ENCODE measurements at places on chromosomes 7 and 10.

GRCh38 chr7:26688936-26689506 is 175.4 kb downstream of the SKAP2 start:
- DNase-seq, result no peak

DNA sequence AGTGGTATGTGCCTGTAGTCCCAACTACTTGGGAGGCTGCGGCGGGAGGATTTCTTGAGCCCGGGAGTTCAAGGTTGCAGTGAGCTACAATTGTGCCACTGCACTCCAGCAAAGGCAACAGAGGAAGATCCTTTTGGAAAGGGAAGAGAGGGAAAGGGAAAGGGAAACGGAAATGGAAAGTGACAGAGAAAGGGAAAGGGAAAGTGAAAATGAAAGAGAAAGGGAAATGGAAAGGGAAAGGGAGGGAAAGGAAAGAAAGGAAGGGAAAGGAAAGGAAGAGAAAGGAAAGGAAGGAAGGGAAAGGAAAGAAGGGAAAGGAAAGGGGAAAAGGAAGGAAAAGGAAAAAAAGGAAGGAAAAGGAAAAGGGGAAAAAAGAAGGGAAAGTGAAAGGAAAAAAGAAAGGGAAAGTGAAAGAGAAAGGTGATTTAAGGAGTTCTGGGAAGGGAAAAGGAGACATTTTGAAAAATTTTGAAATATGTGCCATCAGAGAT is 2.3 kb upstream of the ZC3HAV1 start:
- no peak for DNase-seq

DNA sequence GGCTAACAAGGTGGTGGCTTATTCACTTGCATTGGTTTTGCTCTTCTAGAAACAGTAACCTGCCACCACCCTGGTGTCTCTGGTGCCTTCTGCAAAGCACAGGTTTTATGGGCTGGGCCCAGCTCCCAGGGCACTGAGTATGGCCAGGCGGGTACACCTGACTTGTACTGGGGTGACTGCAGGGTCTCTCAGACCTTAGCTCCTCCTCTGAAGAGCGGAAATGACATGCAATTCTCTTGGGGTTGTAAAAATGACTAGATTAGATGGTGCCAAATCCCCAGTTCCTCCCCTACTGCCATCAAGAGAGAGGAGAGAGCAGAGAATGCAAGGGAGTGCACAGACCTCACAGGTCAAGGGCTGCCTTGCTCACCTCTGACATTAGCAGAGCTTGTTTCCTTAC is 14.7 kb downstream of the ESYT2 start:
- DNase-seq, result peak; percentile 26

DNA sequence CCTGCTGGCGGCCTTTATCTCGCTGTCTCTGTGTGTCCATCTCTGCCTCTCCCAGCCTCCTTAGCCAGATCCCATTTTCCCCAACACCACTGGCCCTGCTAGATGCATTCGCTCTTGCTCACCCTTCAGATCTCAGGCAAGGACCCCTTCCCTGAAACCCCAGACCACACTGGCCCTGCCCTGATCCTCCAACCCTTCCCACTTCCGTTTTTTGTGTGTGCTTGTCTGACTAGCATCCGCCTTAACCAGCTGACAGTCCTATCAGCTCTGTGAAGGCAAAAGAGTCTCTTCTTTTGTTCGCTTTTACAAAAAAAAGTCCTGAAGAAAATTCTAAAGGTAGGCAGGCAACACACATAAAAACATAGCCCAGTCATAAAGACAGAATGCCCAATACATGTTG is 28.7 kb downstream of the CHST15 start:
- DNase-seq, result no peak

GRCh38 chr10:43452356-43452914 is 15.5 kb downstream of the ZNF487 start:
- DNase-seq, result no peak

DNA sequence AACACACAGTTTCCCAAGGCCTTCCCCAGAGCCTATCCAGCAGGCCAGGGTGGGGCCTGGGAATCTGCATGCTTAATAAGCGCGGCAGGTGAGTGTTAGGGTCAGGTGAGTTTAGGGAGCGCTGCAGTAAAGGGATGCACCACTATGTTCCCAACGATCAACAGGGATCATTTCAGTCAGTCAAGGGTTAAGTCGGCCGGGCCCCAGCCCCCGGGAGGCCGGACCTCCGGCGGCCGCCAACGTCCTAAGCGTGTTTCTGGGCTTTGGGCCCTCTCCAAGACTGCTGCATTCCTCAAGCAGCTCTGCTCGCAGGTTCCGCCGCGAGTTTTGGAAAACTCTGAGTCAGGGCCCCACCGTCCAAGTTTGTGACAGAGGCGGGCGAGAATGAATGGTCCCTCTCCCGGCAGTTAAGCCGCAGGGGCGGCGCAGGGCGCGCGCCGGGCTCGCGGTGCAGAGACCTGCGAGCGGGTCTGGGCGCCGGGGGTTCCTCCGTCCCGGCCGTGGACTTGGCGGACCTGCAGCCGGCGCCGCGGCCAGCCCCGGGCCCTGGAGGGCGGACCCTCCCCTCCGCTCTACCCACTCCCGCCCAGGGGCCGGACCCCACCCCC is 81.6 kb downstream of the ARHGAP22 start:
- no peak for DNase-seq

DNA sequence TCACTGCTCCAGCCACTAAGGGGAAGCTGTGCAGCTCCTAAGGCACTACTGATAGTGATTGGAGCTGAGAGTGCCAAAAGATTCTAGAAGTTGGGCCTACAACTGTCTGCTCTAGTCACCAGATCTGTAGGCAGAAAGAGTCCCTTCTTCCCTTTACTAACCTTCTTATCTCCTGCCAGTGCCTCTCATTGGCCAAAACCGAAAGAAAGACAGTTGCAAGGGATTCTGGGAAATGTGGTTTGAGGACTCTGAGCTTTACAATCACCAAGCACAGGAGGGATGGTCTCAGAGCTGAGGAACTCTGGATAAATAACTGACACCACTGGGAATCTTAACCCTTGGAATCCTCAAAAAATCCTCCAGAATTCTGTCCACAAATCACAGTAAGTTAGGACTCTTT is 615.8 kb downstream of the CCSER2 start:
- DNase-seq, result no peak
